ENCODE measurements at places on chromosomes 16 and 17. TPM values are rescaled to one million over a fixed set of nuclear protein-coding genes. Genes with fewer than 3 reads are reported as not detected.

The CCL5 gene
- 1.2 TPM for total RNA-seq

The CX3CL1 gene
- 0.12 TPM for total RNA-seq

The KRT16 gene
- 1.1 TPM for total RNA-seq

The HBA2 gene
- total RNA-seq, result 0.88 TPM

All from A549 treated with Mapracorat at 1 μM for 4 hours (cell line).